ENCODE measurements at places on chromosomes 4 and X.

DNA sequence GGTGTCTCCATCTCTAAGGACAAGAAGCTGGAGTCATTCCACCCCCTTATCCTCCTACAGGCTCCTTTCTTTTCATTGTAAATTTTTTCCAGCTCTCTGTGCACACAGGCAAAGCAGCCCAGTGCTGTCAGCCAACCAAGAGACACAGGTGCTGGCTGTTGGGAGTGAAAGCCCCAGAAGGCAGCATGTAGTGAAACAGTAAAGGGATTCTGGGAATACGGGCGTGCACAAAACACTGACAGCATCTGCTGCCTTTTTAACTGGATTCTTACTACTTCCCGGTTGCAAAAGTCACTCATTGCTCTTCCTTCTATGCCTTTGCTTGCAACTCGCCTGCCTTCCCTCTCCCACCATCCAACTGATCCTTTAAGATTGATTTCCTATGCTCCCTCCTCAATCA is 208.6 kb upstream of the PRPS2 start:
- no peak for DNase-seq

DNA sequence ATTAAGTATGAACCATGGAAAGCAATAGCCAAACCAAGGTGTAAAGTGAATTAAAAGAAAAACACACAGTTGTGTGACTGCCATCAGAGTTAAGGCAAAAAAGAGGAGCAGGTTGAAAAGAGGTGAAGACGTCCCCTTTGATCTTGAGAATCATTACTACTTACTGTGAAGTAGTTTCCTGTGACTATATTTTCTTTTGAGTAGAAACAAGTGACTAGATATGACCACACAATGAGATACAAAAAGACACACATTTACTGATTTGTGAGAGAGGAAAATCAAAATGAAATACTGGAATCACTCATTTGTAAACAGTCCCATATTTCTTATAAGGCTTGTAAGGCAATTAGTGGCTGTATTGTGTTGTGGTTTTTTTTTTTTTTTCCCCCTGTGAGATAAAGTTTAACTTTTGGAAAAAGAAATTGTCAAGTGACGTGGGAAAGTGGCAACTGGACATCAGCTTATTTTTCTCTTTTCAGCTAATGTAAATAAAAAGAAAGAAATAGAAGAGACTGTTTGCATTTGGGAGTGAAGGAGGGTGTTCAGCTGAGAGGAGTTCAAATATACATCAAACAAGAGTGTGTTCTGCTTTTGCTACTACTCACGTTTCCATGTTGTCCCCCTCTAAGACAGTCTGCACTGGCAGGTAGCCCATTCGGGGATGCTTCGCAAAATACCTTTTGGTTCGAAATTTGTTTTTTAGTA is 106.4 kb upstream of the FTHL17 start:
- no peak for DNase-seq

GRCh38 chr4:128690011-128690410 is 119.5 kb upstream of the JADE1 start:
- DNase-seq, result no peak

- no peak for DNase-seq
Observed at GRCh38 chr4:106691749-106692148, 323.2 kb upstream of the GIMD1 start.

- no peak for DNase-seq
Observed at GRCh38 chrX:124224528-124224927, 107.9 kb upstream of the TEX13D start.

- DNase-seq, result no peak
Observed at GRCh38 chrX:19331831-19332230, 11.9 kb upstream of the PDHA1 start.

DNA sequence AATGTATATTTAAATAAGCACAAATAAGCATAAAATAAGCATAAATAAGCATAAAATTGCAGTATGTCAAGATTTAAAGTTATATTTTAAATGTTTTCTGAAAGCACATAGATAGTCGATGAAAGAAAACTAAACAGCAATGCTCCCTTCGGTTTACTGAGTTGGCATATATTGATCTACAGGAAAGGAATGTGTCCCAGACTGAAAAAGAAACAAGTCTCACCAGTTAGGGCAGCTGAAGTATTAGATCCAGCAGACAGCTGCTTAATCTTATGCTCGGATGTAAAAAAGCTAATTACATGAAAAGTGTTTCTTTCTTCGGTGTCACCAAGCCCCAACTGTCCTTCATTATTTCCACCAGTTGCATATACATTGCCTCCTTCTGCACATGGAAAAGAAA is 8.7 kb downstream of the RPGR start:
- DNase-seq, result no peak

DNA sequence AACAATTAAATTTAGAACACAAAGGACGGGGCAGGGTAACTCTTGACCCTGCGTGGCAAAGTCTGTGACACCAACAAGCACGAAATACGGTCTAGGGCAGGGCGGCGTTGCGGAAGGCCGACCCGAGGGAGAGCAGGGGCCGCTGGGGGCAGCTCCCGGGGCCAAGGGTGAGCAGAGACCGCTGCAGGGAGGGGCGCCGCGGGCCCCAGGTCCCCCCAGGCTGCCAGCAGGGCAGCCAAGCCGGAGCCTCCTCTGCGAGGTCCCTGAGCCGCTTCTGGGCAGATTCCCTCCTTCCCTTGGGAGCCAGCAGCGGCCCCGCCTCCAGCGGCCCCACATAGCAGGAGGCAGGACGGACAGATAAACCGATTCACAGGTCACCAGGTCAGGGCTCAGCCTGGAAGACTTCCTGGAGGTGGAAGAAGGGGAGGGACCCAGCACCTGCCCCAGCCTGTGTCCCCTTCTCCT is 90.2 kb downstream of the FAM53A start:
- no peak for DNase-seq

GRCh38 chrX:110051559-110051958 is 48.6 kb downstream of the TMEM164 start:
- no peak for DNase-seq

DNA sequence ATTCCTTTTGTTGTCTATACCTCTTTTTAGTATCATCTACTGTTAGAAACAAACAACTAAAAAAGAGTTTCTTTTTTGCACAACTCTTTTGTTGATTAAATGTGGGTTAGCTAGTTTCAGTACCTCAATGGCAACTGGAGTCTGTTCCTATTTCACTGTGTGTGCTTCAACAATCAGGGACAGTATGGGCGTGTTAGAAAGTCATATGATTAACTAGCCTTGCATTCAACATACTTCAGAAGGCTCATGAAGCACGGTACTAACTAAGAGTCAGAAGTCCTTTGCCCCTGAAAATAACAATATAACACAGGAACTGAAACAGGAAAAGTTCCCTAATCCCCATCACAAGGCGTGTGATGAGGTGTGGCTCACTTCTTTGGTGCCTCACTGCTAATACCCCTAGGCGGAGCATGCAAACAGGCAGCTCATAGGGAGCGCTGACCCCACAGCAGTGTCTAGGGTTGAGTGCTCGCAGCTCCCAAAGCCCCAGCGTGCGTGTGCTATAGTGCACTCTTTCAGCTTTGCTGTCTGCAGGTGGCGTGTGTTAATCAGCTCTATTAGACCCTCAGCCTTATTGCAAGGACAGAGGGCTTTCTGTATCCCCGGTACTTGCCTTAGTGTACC is 203.1 kb upstream of the NDST3 start:
- no peak for DNase-seq

DNA sequence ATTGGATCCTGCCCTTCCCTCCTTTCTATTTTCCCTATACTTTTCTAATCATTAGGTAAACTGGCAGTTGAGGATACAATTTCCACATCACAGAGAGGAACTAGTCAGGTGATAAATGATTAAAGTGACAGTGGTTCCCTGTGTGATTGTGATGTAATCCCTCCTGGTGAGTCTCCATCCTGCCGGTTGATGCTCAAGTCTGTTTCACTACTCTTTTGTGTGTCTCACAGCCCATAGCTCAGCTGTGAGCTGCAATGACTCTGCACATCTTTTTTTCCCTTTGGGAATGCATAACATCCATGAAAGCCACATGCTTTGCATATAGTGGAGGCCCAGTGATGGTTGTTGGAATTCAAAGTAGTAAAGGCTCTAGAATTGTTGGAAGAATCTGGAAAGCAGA is 60.4 kb downstream of the CCNI start:
- DNase-seq, result no peak

GRCh38 chrX:17294561-17294960 is 80.4 kb upstream of the NHS start:
- DNase-seq, result no peak

GRCh38 chrX:78111140-78111931 is 7.3 kb downstream of the PGK1 start:
- no peak for DNase-seq

DNA sequence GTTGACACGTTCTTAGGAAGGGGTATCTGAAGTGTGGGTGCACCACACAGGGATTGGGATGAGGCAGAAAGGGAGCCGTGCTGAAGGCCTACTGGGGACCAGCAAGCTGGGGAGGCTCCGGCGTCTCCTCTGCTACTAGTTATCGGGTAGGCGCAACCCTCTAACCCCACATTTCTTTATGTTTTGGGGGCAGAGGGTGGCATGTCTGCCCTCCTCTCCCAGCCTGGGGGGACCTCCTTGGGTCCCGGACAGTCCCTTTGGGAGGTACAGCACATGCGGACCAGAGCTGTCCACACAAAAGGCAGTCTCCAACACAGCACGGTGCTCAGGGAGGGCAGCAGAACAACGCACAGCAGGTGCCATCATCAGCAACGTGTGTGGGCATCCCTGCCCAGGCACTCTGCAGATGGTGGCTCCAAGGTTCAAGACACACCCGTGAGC is 33.2 kb downstream of the WDR1 start:
- no peak for DNase-seq

DNA sequence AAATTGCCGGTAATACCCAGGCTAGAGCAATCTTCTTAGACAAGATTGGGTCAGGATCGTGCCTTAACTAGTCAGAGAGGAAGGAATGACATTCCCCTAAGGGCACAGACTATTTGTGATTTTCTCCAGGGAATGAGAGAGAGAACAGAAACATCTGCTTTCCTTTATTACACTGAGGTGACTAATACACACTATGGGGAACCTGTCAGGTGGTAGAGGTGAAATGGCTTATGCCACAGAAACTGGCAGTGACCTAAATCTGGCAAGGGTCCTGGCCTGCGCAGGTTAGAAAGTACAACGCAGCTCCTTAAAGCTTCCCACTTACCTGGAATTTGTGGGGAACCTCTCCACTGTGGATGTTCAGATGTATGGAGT is 16.6 kb upstream of the HPGD start:
- DNase-seq, result no peak

GRCh38 chrX:88244066-88244465 is 503.0 kb upstream of the CPXCR1 start:
- DNase-seq, result no peak

- DNase-seq, result no peak
Observed at GRCh38 chrX:30161043-30161442, 54.3 kb upstream of the MAGEB2 start.

- no peak for DNase-seq
Observed at GRCh38 chrX:35458142-35458541, 340.0 kb upstream of the MAGEB16 start.

- no peak for DNase-seq
Observed at GRCh38 chrX:77918568-77918967, 8.1 kb downstream of the ATP7A start.

DNA sequence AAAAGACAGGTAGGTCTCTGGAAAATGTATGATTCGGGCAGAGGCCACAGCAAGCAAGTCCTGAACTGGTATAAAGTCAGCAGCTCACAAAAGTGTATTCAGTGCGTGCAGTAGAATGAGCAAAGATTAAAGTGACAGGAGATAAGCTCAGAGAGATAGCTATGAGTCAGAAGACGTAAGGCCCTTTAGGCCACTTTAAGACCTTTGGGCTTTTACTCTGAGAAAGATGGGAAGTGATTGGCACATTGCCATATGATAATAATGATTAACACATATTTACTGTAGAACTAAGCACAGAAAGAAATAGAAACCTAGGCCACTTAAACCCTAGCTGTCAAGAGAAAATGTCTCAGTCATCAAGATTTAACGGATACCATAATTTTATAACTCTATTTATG is 51.7 kb downstream of the TBCK start:
- DNase-seq, result no peak

GRCh38 chr4:7206911-7207567 is 14.7 kb downstream of the SORCS2 start:
- peak; percentile 55 for DNase-seq

GRCh38 chrX:83416273-83416672 is 91.8 kb upstream of the POU3F4 start:
- no peak for DNase-seq

DNA sequence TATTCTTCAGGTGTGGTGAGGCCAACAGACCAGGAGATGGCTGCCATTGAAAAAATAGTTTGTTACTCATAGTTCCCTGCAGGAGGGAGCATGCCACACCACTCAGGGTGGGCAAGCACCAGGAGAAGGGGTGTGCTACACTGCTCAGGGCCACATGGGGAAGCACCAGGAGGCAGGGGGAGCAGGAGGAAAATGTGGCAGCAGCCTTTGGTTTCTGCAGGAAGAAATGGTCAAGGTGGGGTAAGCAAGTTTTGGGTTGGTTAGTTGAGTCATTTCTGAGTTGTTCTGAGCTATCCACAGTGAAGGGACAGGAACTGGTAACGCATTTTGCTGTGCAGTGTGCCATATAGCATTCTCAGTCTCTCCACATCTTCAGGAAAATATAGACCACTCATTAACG is 23.8 kb downstream of the FGFBP1 start:
- DNase-seq, result no peak

GRCh38 chrX:9440116-9440844 is 24.6 kb upstream of the TBL1X start:
- no peak for DNase-seq

DNA sequence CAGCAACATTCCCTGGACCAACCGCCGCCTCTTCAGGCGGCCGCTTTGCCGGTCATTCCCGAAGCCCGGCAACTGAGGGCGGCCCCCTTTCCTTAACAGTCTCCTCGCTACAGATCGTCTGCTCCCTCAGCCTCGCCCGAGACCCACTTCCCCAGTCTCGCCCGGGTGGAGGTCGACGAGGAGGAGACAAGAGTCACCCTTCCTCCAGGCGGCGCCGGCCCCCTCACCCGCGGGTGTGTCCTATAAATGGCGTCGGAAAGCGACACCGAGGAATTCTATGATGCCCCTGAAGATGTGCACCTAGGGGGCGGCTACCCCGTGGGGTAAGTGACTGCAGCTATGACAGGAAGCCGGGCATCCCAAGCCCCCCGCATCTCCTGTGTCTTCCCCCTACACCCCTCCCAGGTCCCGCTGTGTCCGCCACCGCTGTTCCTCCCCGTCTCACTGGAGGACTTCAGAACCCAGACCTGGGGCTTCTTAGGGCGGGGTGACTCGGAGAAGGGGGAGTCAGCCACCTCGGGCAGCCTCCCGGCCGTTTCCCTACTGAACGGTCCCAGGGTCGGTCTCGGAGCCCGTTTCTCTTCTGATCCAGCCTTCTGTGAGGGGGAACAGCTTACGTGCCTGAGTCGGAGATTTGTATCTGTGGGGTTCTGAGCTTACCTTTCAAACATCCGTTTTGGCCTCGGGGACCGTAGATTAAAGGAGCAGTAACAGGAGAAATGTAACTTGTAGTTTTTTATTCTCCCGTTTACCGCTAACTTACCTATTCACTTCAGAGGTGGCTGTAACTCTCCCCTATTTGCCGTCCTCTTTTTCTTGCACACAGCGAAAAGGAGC is 570 bp downstream of the WDR44 start:
- no peak for DNase-seq

GRCh38 chrX:109928596-109929335 is 74.1 kb upstream of the TMEM164 start:
- DNase-seq, result no peak

- DNase-seq, result peak; percentile 58
Observed at GRCh38 chrX:30283456-30284200, 25.6 kb downstream of the NR0B1 start.
